ENCODE measurements at places on chromosomes 12 and 14.

DNA sequence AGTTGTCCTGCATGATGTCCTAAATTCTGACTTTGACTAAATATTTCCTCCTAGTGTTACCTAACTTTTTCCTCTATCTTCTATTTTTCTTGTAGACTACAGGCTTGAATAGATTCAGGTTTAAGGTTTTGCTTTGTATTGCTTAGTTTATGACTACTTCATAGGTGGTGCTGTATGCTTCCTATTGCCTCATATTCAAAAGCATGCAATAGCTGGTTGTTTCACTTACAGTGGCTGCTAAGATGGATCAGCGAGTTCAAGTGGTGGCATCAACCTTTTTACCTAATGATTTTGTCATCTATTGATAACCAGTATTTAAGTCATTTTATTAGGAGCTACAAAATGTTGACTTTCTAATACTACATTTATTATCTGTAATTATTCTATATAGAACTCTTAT lies 36.3 kb upstream of the BICD1 start:
- DNase-seq = no peak

DNA sequence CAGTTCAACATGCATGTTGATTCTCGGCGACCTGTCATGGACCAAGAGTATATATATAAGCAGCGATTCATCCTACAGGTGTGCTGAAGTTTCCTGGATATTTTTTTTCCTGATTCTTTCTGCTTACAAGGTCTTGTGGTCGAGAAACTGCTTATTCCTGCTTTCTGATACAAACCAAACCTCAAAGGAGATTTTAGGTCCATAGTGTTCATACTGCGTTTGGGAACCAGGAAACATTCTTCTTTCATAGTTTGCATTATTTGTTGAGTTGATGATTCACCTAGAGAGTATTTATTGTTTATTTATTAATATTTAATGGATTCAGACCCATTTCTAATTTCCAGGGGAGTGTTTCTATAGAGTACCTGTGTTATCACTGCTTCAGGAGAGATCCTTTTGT lies 70.7 kb upstream of the ASPG start:
- DNase-seq = no peak

DNA sequence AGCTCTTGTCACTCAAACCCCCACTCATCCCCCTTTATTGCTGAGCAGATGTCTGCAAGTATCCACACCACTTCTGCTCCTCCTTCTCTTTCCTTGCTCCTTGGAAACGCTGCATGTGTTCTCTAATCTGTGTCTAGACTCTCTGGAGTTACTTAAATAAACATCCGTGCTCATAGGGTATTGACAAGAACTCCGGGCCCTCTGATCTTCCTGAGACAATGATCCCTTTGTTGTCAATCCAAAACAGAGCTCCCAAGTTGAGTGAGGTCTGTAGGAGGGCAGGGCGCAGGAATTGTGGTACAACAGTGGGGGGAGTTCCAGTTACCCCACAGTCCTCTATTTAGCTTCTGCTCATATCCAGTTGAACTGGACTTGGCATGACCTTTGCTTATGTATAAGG lies 489.0 kb downstream of the SNAPC1 start:
- no peak for DNase-seq

- DNase-seq = no peak
These were observed 139.1 kb downstream of the TMTC1 start for GRCh38 chr12:29644536-29645162.

- no peak for DNase-seq
These were observed 4.4 kb downstream of the XRCC3 start for GRCh38 chr14:103710771-103711377.

- DNase-seq = no peak
These were observed 6.9 kb upstream of the CKAP4 start for GRCh38 chr12:106254724-106255123.

DNA sequence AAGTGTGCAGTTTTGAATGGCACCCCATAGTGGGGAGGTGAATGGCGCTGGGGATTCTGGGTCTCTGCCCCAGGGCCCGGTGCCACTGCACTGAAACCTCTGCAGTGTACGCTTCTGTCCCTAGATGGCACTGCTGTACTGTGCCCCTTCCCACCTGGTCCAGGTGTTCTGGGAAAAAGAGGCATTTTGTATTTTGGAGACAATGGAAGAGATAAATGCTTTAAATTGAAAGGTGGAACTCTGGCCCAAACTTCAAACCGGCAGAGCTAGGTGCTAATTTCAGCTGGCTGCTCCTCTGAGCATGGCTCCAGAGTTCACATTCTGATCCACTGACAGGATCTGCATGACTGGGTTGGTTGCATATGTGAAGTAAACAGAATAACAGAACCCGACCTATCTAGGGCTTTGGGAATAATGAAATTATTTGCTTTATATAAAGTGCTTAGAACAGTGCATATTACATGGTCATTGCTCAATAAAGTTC lies 52.2 kb downstream of the KRT80 start:
- DNase-seq = peak; percentile 79

DNA sequence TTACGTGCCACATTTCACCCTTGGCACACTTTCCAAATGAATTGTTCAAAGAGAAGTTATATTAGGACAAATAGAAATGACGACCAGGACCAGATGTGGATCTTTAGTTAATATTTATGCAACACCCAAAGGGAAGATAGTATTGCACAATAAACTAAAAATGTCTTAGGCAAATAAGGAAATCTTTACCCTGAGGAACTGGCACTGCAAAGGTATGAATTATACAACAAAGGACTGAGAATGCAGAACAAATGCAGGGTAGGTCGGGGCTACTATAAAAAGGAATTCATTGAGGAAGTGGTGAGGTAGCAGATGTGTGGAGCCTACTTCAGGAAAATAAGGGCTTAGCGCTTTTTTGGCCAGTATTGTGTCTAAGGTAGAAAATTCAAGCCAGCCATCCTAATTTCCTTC lies 3.9 kb upstream of the TMTC2 start:
- no peak for DNase-seq

- DNase-seq = peak; percentile 36
These were observed 606 bp downstream of the EP400 start for GRCh38 chr12:131950182-131950913.

DNA sequence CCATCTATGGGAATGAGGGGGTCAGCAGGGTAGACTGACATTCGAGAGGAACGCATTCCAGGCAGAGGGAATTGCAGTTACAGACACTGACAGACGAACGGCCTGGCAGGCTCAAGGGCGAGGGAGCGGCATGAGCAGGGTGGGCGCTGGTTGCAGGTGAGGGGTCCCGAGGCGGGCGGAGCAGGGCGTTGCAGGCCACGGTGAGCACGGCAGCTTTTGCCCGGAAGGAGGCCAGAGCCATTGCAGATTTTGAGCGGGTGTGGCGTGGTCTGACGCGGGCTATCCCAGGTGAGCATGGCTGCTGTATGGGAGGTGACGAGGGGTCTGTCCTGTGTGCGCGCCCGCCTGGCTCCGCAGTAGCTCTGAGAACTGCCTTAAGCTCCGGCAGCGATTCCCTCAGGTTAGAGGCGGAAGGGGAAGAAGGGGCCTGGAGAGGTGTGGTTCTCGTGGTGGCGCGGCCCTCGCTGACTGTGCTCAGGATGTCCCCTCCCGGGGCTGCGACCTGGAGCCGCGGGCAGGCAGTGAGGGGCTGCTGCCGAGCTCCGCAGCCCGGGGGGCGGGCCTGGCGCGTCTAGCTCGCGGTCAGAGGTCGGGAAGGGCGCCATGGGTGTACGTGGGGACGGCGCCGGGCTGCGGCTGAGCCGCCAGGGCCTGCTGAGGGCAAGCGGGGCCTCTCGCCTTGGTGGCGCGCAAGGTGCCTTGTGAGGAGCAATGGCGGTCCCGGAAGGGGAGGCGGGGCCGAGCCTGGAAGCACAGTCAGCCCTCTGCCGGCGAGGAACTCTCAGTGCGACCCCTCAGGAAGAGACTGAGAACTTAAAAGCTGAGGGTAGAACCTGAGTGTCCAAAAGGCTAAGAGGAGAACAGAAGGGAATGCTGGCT lies 177.1 kb downstream of the CACNA1C start:
- DNase-seq = no peak

DNA sequence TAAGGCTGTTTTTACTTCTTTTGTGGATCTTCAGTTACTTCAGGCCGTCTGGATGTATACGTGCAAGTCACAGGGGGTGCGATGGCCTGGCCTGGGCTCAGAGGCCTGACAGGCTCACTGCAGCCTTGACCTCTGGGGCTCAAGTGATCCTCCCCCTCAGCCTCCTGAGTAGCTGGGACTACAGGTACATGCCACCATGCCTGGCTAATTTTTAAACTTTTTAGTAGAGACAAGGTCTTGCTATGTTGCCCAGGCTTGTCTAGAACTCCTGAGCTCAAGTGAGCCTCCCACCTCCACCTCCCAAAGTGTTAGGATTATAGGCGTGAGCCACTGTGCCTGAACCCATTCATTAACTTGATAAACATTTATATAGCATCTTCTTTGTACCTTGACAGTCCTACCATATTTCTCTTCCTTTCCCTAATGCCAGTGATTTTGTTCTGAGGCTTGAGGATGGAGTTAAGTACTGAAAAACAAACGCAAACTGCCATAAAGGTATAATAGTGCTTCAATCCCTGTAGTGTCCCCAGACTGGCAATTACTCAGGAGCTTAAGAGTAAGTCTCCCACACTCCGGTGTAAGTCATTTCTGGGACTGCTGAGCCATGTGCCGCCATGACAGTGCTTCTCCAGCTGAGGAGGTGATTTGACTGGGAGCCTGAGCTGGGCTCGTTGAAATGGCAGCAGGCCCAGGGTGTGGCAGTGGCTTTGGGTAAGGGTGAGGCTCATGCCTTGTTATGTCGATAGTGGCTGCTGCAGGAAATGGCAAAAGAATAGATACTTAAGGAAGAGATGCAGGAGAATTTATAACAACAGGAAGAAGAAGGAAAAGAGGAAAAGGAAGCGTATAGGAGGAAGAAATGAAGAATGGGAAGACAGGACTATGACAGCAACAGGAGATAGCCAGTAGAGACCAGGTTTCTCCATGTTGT lies 43.7 kb upstream of the HECTD1 start:
- DNase-seq = no peak

Data from NCI-H345 (cell line).